ENCODE measurements at places on chromosomes 7 and 10.

GRCh38 chr10:120539076-120539475, 82.0 kb downstream of the PLPP4 start:
- DNase-seq, result no peak

GRCh38 chr7:21999896-22000295, 54.2 kb upstream of the CDCA7L start:
- no peak for DNase-seq

GRCh38 chr10:124281666-124282065, 137.1 kb downstream of the OAT start:
- DNase-seq, result no peak

GRCh38 chr10:111247781-111248389, 171.1 kb downstream of the ADRA2A start:
- no peak for DNase-seq

- no peak for DNase-seq
These were observed 23.0 kb downstream of the BZW2 start for GRCh38 chr7:16668978-16669377.

DNA sequence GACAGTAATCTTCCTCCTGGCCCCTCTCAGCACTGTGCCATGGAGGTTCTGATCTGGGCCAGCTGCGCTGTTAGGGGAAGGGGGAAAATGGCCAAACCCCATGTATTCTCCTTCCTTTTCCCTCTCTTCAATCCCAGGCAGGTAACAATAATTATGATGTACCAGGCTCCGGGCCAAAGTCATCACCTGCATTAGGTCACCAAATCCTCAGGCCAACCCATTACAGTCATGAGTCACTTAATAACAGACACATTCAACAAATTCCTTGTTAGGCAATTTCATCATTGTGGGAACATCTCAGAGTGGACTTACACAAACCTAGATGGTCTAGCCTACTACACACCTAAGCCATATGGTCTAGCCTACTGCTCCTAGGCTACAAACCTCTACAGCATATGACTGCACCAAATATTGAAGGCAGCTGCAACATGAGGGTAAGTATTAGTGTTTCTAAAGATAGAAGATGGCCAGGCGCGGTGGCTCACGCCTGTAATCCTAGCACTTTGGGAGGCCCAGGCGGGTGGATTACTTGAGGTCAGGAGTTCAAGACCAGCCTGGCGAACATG, 2.2 kb upstream of the HSPB1 start:
- no peak for DNase-seq

DNA sequence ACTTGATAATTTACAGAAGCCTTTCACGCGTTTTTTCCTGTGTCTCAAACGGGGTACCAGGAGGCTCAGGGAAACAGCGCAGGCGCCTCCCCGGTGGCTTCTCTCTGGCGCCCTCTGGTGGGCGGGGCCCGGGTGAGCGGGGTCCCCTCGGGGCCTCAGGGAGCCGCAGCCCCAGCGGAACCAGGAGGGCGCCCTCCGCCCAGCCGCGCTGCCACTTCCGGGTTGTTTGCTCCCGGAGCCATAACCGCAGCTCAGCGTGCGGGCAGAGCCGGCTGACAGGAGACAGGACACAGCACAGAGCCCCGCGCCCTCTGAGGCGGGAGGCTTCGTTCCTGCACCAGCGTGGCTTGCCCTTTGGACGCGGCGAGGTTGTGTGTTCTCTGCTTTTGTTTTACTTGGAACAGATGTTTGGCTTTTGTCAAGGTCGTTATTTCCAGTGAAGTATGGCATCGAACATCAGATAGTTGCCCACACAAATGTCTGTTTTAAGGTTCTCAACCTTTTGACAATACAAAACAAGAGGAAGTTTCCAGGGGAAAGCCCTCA, 6.9 kb upstream of the CYP2E1 start:
- peak; percentile 88 for DNase-seq

- no peak for DNase-seq
These were observed 104.0 kb downstream of the MAD1L1 start for GRCh38 chr7:2128601-2129322.

GRCh38 chr7:120714945-120715344, 143.0 kb downstream of the TSPAN12 start:
- no peak for DNase-seq

- no peak for DNase-seq
These were observed 20.0 kb downstream of the VSIR start for GRCh38 chr10:71753091-71753959.

DNA sequence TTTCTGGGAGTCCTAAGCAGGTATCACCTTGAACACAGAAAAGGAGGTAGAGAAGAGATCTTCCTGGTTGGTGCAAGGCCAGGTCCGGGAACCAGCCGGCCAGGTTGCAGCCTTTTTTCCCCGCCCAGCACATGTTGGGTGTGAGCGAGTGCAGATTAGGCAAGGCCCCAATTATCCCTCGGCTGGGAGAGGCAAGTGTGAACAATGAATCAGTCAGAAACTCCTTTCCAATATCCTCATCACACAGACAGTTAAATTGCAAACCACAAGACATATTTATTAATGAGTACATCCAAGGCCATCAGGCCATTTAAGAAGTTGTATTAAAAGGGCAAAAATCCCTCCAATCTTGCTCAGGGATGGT, 115.0 kb upstream of the AFAP1L2 start:
- DNase-seq, result no peak

DNA sequence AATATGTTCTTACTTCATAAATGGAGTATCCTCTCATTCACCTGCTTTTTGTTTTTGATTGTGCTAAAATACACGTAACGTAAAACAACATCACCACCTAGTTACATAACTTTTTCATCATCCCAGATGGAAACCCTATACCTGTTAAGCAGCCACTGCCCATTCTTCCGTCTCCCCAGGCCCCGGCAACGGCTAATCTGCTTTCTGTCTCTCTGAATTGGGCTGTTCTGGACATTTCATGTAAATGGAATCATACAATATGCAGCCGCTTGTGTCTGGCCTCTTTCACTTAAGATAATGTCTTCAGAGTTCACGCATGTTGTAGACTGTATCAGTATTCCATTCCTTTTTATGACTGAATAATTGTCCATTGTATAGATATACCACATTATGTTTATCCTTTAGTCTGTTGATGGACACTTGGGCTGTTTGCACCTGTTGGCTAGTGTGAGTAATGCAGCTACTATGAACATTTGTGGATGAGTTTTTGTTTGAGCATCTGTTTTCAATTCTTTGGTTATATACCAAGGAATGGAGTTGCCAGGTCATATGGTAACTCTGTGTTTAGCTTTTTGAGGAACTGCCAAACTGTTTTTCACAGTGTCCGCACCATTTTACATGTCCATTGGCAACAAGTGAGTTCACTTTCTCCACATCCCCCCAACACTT, 14.1 kb upstream of the SUN1 start:
- no peak for DNase-seq

DNA sequence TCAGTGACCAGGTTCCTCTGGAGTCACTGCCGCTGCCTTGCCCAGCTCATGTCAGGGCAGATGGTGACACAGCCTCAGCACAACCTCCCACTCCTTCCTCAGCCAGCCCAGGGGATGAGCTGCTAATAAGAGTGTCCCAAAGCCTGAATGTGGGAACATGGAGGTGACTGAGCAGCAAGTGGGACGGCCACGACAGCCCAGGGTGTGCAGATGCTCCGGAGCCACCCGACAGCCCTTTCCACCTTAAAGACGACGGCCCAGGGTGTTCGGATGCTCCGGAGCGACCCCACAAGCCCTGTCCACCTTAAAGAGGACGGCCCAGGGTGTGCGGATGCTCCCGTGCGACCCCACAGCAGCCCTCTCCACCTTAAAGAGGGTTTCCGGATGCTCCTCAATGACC, 89.2 kb downstream of the DIP2C start:
- no peak for DNase-seq

GRCh38 chr7:13603661-13604060, 385.8 kb downstream of the ETV1 start:
- DNase-seq, result no peak

DNA sequence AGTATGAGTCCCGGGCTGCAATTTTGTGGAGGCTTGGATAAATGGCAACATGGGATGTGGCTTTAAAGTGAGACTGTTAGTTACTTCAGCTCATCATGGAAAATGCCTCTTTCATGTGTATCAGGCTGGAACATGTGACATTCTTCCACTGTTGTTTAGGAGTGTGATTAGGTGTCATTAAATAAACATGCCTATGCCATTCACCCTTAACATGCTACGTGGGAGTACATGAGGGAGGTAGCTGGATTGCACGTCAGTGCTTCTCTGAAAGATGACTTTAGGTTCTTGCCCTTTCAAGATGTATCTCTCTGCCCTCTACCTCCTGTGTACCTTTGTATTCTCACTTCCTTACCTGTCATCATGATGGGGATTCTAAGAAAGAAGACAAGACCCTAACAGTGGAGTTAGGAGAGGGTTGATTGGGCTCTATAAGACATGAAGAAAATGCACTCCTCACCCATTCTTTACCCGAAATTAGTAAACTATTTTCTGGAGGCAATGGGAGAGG, 8.9 kb downstream of the AKR1E2 start:
- DNase-seq, result no peak

- DNase-seq, result peak; percentile 70
These were observed 804 bp downstream of the FRAT1 start for GRCh38 chr10:97319671-97320479.

DNA sequence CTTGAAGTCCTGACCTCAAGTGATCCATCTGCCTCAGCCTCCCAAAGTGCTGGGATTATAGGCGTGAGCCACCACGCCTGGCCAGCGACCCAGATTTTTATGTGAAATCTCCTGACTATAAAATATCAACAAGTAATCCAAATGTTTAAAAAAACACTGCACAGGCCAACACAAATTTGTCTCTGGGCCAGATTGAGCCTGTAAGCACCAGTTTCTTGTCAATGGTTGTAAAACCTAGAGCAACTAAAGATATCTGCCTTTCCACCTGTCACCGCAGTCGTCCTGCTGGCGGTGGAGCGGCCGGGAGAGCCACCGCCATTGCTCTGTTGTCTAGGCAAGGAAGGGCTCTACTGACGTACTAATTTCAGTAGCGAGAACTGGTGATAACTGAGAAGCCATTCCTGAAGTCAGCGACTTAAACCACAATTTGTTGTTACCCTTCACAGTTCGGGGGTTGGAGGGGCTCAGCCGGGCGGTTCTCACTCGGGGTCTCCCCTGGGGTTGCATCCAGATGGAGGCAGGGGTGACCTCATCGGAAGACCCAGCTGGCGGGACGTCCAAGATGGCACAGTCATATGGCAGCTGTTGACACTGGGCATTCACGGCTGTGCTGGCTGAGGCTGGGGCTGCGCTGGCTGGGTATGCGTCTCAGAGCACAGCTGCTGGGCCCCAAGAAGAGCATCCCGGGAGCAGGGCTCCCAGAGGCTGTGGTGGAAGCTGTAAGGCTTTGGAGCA, 55.2 kb upstream of the PDGFA start:
- no peak for DNase-seq

- no peak for DNase-seq
These were observed 51.6 kb upstream of the ARL4A start for GRCh38 chr7:12635830-12636229.

DNA sequence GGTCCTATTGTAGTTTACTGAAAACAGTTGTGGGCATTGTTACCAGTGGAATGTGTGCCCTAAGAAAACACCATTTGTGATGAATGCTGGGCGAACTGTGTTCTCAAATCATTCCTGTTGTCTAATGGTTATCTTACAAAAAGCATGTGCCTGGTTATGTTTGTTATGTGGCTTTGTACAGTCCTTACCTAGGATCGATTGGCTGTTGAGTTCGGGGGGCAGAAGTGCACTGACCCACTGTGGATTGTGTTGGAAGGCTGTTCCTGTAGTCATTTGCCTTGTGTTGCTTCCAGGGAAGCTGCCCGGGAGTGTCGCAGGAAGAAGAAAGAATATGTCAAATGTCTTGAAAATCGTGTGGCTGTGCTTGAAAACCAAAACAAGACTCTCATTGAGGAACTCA, 84.3 kb downstream of the CREM start:
- DNase-seq, result no peak

GRCh38 chr10:110524179-110524858, 26.6 kb downstream of the DUSP5 start:
- peak; percentile 14 for DNase-seq

GRCh38 chr7:105791926-105792325, 84.5 kb downstream of the ATXN7L1 start:
- no peak for DNase-seq

DNA sequence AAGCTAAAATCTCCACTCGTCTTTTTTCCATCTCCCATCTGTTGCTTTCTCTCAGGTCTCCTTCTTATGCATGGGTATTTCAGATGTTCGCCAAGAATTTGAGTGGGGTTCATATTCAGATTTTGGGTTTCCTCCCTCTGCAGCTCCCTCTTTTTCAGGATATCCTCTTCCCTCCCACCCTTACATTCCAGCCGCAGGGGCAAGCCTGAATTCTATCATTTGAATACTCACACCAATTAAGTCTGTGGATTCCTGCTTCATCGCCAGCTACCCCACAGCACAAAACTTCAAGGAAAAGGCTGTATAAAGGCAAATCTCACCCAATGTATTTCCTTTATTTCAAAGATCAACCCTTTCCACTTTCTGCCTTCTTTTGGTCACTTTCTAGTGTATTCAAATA, 41.6 kb upstream of the FOXI2 start:
- DNase-seq, result no peak
